ENCODE measurements at places on chromosomes 7 and 10. TPM values are rescaled to one million over a fixed set of nuclear protein-coding genes. Genes with fewer than 3 reads are reported as not detected.

The FAM25C gene
- not detected for total RNA-seq

The LRRD1 gene
- total RNA-seq, result 1.8 TPM

The AGBL3 gene
- not detected for total RNA-seq

The NEURL1 gene
- 3.3 TPM for total RNA-seq

The ENTPD1 gene
- 4.5 TPM for total RNA-seq

The ZNF467 gene
- 14.0 TPM for total RNA-seq

The CC2D2B gene
- total RNA-seq, result 9.2 TPM

The GJD4 gene
- not detected for total RNA-seq

The CALHM3 gene
- not detected for total RNA-seq

The SCD gene
- 36.2 TPM for total RNA-seq

The SMKR1 gene
- not detected for total RNA-seq

The SPDYE2 gene
- not detected for total RNA-seq

The CYP3A4 gene
- total RNA-seq, result 1.7 TPM

The TRDMT1 gene
- 4.5 TPM for total RNA-seq

The NIPSNAP2 gene
- 133 TPM for total RNA-seq

The VTI1A gene
- 55.8 TPM for total RNA-seq

The GHRHR gene
- not detected for total RNA-seq

The FOXI2 gene
- total RNA-seq, result 0.43 TPM

The CUZD1 gene
- total RNA-seq, result not detected

The TDRD1 gene
- 7.6 TPM for total RNA-seq

The BMS1 gene
- 6.2 TPM for total RNA-seq

The UFSP1 gene
- total RNA-seq, result 0.73 TPM

The RAMP3 gene
- total RNA-seq, result 17.6 TPM

The CYP2C18 gene
- total RNA-seq, result 25.9 TPM

The SUGCT gene
- 3.1 TPM for total RNA-seq

The GDF2 gene
- not detected for total RNA-seq

The ANLN gene
- total RNA-seq, result 25.1 TPM

The MALRD1 gene
- not detected for total RNA-seq

The AGR2 gene
- total RNA-seq, result 2,927 TPM

The HSPA12A gene
- total RNA-seq, result 2.9 TPM

The IFIT2 gene
- 5.0 TPM for total RNA-seq

The LRRC18 gene
- total RNA-seq, result not detected

The EIF5AL1 gene
- 0.18 TPM for total RNA-seq

The SMURF1 gene
- total RNA-seq, result 36.5 TPM

The SH2D4B gene
- not detected for total RNA-seq

The PTPRZ1 gene
- total RNA-seq, result 28.7 TPM

The TBX20 gene
- not detected for total RNA-seq

The NXPH1 gene
- total RNA-seq, result not detected

The HOXA5 gene
- 18.2 TPM for total RNA-seq

The MMP21 gene
- total RNA-seq, result not detected
